ENCODE measurements at places on chromosomes 2 and 18. TPM values are rescaled to one million over a fixed set of nuclear protein-coding genes. Genes with fewer than 3 reads are reported as not detected.
A peak's percentile ranks its signal among the peaks of the same experiment; 100 is the strongest.

Gene CCDC121
- total RNA-seq: 4.2 TPM

Gene PRKAG3
- not detected for total RNA-seq

Gene CPO
- total RNA-seq: 0.11 TPM

Gene LRATD1
- 1.5 TPM for total RNA-seq

Gene CDH19
- total RNA-seq: not detected

Gene SPP2
- not detected for total RNA-seq

Gene NPHP1
- total RNA-seq: 6.2 TPM

Gene SEMA4F
- total RNA-seq: 8.4 TPM

Gene G6PC2
- not detected for total RNA-seq

Gene ATL2
- total RNA-seq: 86.5 TPM

Gene REEP1
- 14.6 TPM for total RNA-seq

DNA sequence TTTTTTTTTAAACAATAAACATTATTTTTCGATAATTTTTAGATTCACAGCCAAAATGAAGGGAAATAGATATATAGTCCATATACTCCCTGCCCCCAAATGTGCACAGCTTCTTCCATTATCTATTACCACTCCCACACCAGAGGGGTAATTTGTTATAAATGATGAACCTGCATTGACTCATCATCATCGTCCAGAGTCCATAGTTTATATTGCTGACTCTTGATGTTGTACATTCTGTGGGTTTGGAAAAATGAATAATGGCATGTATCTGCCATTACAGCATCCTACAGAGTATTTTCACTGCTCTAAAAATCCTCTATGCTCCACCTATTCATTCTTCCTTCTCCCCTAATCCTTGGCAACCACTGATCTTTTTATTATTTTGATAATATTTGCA is 121.5 kb downstream of the LTBP1 start:
- DNase-seq: peak; percentile 17
- H3K4me3 ChIP-seq: no peak overlapping the region
- no peaks in the 10 kb centered on the region for H3K27me3 ChIP-seq

GRCh38 chr2:100981011-100981410 is 21.1 kb upstream of the RPL31 start:
- H3K4me3 ChIP-seq: no peak overlapping the region
- H3K36me3 ChIP-seq: no peaks in the 10 kb centered on the region

DNA sequence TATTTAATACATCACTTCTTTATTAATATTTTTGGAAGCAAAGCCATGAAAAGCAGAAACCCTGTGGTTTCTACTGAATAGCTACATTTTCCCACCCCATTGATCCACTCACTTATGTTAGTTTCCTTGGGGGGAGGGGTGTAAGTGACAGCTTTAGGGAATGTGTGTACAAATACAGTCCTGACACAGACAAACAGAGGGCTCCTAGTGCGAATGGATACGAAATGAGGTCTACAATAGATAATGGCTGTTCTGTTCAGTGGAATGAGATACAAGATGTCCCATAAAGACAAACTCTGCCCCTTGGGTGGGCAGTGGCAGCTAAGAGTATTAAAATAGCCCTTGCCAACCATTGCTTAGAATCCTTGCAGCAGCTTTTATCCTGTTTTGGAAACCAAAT is 312.9 kb downstream of the NCKAP5 start:
- no peak overlapping the region for H3K27ac ChIP-seq
- no peaks in the 10 kb centered on the region for H3K27me3 ChIP-seq
- no peak overlapping the region for H3K4me3 ChIP-seq
- H3K36me3 ChIP-seq: no peaks in the 10 kb centered on the region
- H3K4me1 ChIP-seq: no peaks in the 10 kb centered on the region

DNA sequence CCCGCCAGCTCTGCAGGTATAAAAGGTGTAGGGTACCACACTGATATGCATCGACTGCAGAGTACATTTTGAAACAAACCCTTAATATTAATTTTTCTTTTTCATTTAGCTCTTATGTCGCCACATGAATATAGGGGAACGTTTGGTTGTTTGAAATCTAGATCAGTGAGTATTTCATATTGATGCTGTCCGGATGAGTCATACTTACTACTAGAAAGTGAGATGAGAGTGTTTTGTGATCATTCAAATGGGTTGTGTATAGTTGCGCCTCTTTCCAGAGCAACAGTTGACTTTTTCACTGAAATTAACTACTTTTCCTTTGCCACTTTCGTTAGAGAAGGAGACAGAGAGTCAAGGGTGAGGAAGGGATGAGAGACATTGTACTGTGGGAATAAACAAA is 24.6 kb downstream of the NPAS2 start:
- no peak overlapping the region for H3K27ac ChIP-seq
- DNase-seq: no peak
- no peaks in the 10 kb centered on the region for H3K27me3 ChIP-seq
- H3K4me1 ChIP-seq: no peaks in the 10 kb centered on the region

DNA sequence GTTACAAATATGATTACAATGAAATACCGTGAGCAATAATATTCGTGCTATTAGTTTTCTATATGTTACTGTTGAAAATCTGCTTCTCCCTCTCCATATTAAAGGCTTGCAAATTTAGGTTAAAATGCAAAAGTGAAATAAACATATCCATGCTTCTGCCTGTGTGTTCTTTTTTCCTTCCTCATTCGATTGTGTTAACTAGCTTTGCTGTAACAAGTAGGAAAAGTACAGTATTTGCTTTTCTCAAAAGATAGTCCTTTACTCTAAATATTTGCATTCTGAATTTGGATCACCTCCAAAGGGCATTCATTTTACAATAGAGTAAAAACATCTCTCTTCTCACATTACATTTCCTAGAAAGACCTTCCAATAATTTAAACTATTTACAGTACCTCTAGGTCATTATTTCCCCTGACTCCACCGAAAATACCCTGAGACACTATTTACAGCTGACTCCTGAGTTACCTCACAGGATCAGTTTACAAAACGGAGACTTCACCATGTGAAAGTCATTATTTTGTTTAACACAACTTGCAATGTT is 835.0 kb upstream of the FANCL start:
- DNase-seq: no peak
- H3K36me3 ChIP-seq: no peaks in the 10 kb centered on the region
- H3K4me1 ChIP-seq: peaks cover 17% of the 10 kb centered on the region
- H3K4me3 ChIP-seq: no peak overlapping the region
- no peaks in the 10 kb centered on the region for H3K27me3 ChIP-seq
- H3K27ac ChIP-seq: no peak overlapping the region

DNA sequence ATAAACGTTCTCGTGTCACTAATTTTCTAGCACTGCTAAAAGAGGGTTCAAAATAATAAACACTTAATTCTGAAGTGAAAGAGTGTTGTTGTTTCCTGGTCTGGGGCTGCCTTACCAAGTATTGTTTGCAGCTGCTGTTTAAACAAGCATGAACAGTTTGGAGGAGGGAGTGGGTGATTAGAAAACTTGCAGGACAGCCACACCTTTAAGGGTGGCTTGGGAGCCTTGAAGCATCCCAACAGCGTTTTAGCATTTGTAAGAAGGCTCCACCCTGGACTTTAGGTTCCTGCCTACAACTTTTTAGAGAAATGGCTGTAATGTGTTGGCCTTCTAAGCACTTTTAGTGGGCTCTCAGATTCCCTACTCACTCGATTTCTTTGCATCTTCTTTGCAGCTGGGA is 371.6 kb downstream of the TGIF1 start:
- no peaks in the 10 kb centered on the region for H3K36me3 ChIP-seq
- DNase-seq: no peak
- no peak overlapping the region for H3K4me3 ChIP-seq
- H3K27ac ChIP-seq: no peak overlapping the region
- no peaks in the 10 kb centered on the region for H3K27me3 ChIP-seq

DNA sequence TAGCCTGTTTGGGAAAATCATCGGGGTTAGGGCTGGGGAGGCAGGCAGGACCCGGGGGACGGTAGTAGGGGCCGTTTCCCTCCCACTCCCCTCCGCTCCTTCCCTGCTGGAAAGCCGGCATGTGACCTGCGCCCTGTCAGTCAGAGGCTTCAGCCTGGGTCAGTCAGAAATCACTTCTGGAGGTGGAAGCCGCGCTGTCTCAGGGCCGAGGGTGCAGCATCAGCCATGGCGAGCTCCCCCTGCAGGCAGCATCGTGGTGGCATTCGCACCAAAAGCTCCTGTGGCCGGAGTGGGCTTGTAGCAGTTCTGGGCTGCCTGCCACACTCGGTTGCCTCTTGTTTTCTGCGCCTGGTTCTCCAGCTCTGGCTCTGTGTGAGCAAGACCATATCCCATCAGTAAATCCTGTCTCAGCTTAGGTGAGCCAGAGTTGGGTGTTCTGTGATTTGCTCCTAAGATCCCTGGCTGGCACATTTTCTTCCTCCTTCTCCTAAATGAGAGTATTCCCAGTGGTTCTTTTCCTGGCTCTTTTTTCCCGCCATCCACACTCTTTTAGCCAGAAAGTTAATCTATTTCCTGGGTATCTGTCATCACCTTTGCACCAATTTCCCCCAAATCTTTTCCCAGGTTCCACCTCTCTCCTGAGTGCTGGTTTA is 123.9 kb upstream of the CD302 start:
- DNase-seq: peak; percentile 81
- no peak overlapping the region for H3K27ac ChIP-seq
- no peaks in the 10 kb centered on the region for H3K4me1 ChIP-seq
- H3K36me3 ChIP-seq: no peaks in the 10 kb centered on the region
- H3K27me3 ChIP-seq: no peaks in the 10 kb centered on the region

- H3K36me3 ChIP-seq: no peaks in the 10 kb centered on the region
- no peak for DNase-seq
- no peak overlapping the region for H3K4me3 ChIP-seq
- no peak overlapping the region for H3K27ac ChIP-seq
Measured at GRCh38 chr2:46480562-46480961, 1.2 kb downstream of the TMEM247 start.

- H3K36me3 ChIP-seq: no peaks in the 10 kb centered on the region
- DNase-seq: peak; percentile 7
- no peak overlapping the region for H3K4me3 ChIP-seq
- peaks cover 6% of the 10 kb centered on the region for H3K4me1 ChIP-seq
- no peaks in the 10 kb centered on the region for H3K27me3 ChIP-seq
- H3K27ac ChIP-seq: peak overlapping the region; percentile 46
Measured at GRCh38 chr2:106030287-106031268, 163.5 kb downstream of the UXS1 start.

DNA sequence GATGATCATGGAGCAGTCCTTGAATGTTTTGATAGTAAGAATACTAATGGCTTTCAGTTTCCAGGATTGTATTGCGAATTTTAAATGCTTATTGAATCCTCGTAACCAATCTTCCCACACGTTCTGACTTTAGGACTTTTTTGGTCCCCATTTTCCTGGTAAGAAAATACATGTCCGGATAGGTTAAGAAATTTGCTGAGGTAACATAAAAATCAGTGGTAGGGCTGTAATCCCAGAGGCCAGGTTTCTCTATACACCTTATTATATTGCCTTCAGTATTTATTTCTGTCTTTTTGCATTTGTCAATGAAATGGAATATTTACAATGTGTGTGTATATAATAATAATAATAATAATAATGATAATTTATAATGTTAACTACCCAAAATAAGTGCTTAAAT is 603.2 kb downstream of the TMEM182 start:
- H3K4me3 ChIP-seq: no peak overlapping the region
- H3K36me3 ChIP-seq: no peaks in the 10 kb centered on the region
- no peak overlapping the region for H3K27ac ChIP-seq
- no peaks in the 10 kb centered on the region for H3K4me1 ChIP-seq

DNA sequence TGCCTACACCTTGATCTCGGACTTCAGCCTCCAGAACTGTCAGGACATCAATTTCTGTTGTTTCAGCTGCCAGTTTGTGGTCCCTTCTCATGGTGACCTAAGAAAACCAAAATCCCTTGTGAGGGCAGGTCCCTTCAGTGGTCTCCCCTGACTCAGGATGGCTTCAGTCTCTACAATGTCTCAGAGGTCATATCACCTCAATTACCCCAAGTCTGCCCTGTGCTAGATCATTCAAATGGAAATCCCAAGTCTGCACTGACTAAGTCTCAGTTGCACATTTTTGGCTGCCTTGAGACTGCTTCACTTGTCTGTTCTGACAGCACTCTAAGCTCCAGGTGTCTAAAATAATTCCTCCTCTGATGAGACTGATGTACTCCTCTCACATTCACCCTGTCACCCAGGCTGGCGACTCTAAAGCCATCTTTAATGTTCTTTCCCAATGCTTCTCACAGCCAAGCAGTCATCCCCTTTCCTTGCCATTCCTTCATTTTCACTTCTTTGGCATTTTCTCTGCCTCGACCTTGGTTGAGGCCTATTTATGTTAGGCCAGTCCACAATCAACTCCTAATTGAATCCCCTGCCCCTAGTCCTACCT is 470.8 kb downstream of the DLGAP1 start:
- no peak overlapping the region for H3K27ac ChIP-seq
- H3K4me3 ChIP-seq: no peak overlapping the region
- DNase-seq: no peak
- H3K27me3 ChIP-seq: no peaks in the 10 kb centered on the region
- H3K4me1 ChIP-seq: no peaks in the 10 kb centered on the region

DNA sequence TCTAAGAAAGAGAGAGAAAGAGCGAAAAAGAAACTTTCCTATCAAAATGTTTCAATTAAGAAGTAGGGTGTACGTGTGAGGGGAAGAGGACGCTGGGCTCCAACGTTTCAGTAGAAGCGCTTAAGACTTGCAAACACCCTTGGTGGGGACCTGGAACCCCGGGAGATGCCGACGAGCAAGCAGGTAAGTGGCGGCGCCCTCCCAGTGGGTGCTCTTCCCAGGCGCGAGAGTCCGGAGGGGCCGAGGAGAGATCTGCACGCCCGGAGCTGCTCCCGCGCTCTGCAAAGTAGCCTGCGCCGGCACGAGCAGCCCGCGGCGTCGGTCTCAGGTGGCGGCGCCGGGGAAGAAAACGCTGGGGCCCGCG is 678 bp upstream of the OTX1 start:
- H3K36me3 ChIP-seq: no peaks in the 10 kb centered on the region
- no peak overlapping the region for H3K27ac ChIP-seq
- DNase-seq: no peak
- peaks cover 100% of the 10 kb centered on the region for H3K27me3 ChIP-seq

- no peak for DNase-seq
- H3K4me3 ChIP-seq: no peak overlapping the region
- H3K36me3 ChIP-seq: no peaks in the 10 kb centered on the region
- no peaks in the 10 kb centered on the region for H3K4me1 ChIP-seq
- no peak overlapping the region for H3K27ac ChIP-seq
Measured at GRCh38 chr2:20201671-20202070, 23.3 kb downstream of the SDC1 start.

- no peaks in the 10 kb centered on the region for H3K36me3 ChIP-seq
- no peaks in the 10 kb centered on the region for H3K4me1 ChIP-seq
- H3K27ac ChIP-seq: no peak overlapping the region
- no peak for DNase-seq
Measured at GRCh38 chr2:60391230-60391629, 162.2 kb downstream of the BCL11A start.

DNA sequence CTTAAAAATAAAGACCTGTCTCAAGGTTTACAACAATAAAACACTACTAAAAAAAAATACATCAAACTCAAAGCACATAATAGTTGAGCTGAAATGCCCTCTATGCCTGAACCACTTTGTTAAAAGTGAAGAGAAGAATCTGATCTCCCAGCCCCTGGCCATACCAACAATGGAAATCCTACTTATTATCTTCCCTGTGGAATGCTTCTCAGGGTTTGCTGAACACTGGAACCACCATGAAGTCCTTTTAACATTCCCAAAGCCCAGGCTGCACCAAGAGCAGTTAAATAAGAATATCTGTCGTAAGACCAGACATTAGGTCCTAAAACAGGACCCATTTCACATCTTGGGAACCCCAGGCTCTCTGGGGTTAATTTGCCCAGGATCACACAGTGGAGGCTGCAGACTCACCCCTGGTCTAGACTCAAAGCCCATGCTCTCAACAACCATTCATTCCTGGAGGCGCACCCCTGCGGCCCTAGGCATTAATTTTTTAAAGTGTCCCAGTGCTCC is 285.8 kb downstream of the STK39 start:
- H3K27ac ChIP-seq: no peak overlapping the region
- H3K4me1 ChIP-seq: peaks cover 9% of the 10 kb centered on the region
- no peak for DNase-seq
- H3K27me3 ChIP-seq: no peaks in the 10 kb centered on the region
- H3K36me3 ChIP-seq: no peaks in the 10 kb centered on the region

Measured in cardiac muscle cell (in vitro differentiated cells and primary cell).